ENCODE measurements at places on chromosomes 11 and 22.
A peak's percentile ranks its signal among the peaks of the same experiment; 100 is the strongest.

DNA sequence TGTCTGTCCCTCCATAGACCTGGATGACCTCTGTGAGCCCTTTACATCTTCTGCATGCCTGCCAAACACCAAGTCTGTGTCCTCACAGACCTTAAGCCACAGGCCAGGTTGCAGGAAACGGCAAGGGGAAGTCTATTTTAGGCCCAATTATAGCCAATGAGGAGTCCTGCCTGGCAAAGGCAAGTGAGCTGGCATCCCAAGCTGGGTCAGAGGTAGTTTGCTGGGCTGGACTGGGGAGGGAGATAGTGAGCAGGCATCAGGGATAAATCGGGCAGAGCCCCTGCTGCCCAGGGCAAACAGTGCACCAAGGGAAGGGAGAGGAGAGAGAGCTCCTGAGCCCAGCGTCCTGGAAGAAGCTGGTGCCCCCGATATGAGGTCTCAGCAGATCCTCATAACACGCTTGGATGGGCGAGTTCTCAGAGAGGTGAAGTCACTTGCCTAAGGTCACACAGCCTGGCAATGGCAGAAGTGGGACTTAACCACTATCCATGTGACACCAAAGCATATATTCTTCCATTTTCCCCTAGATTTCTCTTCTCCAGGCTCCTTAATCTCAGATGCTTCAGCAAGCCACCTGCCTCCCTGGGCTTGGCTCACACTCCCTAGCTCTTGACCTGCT lies 3.7 kb upstream of the RELT start:
- no peak for DNase-seq

DNA sequence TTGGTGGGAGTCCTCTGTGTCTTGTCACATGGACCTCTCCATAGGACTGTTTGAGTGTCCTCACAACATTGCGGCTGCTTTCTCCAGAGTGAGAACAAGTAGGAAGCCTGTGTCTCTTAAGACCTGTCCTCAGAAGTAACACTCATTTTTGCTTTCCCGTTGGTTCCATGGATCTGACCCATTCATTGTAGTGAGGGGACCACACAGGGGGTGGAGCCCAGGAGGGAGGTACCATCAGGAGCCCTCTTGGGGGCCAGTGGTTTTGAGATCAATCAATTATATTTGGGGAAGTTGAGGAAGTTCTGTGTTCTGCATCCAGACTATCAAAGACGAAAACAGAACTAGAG lies 5.4 kb upstream of the ELFN2 start:
- DNase-seq: no peak

GRCh38 chr11:50298182-50298988 lies 265.7 kb downstream of the OR4C45 start:
- DNase-seq: no peak

- DNase-seq: no peak
Observed at GRCh38 chr11:123318623-123319022, 111.4 kb upstream of the GRAMD1B start.

GRCh38 chr11:117337076-117337475 lies 9.4 kb downstream of the CEP164 start:
- peak; percentile 29 for DNase-seq

DNA sequence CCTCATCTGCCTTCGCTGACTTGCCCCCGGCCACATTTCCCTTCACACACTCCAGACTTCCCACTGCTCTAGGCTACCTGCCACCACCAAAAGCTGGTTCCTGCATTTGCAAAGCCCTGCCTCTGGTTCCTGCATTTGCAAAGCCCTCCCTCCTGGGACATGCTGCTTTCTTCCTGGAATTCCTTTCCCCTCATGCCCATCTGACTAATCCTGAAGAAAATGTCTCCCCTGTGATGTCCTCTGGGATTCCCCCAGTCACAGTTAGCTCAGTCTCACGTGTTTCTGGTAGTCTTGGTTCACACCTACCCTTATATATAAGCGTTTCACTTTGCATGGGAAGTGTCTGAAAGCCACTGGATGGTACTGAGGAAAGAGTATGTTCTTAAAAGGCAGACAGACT lies 206.9 kb downstream of the DBX1 start:
- DNase-seq: no peak

DNA sequence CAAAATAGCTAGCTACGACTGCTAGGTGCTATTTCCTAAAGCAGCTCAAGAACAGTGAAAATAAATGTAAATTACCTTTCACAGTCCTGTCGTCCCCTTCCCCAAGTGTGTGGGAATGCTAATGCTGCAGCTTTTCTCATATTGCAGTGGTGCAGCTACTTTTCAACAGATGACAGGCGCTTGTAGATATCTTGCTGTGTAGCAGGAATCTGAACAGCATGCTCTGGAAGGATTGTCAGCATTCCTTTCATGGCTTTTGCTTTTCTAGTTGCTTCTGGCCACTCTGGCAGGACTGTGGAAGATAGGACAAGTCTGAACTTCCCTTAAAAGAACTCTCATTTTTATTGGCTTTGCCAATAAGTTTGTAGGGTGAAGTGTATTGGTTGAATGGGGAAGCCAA lies 18.8 kb downstream of the FAR1 start:
- DNase-seq: no peak

DNA sequence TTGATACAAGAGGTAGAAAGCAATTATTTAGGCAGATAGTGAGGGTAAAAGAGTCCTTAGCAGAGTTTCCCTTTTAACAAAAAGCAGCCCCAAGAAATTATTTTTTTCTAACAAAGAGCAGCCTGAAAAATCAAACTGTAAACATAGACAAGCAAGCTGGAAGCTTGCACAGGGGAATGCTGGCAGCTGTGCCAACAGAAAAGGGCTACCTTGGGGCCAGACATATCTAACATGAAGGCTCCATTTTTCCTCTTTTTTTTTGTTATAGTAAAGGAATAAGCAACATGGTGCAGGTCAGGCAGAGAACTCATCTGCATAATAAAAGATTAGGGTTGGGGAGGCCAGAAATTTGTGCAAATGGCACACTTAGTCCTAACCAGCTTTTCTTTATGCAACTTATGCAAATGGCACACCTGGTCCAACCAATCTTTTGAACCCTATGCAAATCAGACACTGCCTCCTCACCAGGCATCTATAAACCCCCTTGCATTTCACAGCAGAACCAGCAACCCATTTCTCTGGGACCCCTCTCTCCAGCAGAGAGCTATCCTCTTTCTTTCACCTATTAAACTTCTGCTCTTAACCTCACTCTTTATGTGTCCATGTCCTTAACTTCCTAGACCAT lies 41.8 kb downstream of the PDGFD start:
- no peak for DNase-seq

DNA sequence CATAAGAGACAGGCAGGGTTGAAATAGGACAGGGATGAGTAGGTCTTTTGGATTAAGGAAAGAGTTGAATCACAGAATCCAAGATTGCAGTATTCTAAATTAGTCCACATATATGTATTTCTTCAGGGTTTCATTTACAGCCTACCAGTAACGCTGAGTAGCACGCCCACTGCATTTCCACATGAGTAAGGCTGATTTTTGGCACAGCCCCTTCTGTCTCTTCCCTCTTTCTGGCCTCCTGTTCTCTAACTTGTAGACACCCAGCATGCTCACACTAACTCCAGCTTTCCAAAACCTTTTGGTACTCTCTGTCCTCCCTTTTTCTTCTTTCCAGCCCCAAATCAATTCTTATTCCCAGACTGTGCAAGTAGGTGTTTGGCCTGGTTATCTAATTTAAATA lies 3.7 kb upstream of the SIK2 start:
- no peak for DNase-seq

- DNase-seq: peak; percentile 50
Observed at GRCh38 chr11:59429924-59430516, 3.8 kb upstream of the OR5A2 start.

GRCh38 chr22:44894782-44895181 lies 115.0 kb downstream of the PHF21B start:
- DNase-seq: no peak

- DNase-seq: peak; percentile 26
Observed at GRCh38 chr11:124961972-124962609, 8.1 kb downstream of the CCDC15 start.

DNA sequence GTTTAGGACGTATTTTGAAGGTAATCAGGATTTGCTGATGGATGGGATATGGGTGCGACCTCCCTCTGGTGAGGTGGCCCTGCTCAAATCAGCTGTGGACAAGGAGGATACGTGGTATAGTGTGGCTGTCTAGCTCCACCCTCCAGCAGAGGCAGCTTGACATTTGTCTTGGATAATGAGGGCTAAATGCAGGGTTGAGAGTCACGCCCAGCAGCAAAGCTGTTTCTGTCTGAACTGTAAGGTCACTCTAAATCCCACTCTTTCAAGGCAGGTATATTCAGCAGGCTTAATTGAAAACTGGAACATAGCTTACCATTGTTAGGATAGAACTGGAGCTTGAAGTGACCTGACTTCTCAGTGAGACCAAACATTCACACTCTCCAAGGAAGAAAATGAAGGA lies 98.7 kb downstream of the SWAP70 start:
- DNase-seq: no peak

DNA sequence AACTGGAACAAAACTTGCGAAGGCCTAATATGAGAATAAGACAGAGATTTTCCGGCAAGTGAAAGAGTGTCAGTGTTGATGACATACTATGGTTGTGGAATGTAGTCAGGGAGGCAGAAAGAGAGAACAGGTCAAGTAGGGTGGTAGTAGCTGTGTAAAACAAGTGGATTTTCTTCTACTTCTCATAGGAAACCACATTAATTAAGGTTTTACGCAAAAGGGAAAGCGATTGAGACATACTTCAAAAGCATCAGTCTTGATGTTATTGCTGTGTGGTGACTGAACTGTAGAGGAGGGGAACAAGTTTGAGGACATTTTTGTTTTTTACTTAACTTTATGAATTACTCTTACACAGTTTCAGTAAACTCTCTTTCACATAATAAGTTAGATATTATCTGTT lies 186.0 kb upstream of the CNTN5 start:
- no peak for DNase-seq

DNA sequence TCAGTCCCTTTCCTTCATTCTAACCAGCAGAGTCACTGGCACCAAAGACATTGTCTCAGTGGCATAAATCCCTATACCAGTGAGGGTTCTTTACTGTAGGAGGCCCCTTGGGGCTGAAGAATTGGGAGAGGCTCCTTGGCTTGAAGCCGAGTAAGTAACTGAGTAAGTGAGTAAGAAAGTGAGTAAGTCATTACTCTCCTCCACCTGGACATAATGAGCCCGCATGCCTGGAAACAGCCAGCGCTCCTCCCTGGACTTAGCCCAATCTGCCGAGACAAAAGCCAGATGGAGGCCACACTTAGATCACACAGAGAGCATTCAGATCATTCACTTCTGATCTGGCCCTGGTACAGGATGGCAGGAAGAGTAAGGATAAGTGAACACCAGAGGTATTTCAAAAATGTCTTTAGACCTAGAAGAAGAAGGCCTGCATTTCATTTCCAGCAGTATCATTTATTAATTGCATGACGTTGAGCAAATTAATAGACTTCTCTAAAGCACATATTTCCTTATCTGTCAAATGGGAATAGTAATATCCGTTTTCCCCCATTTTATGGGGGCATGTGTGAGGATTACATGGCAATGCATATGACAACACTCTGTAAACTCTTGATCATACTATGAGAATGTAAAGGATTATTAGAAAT lies 8.2 kb upstream of the MICAL3 start:
- DNase-seq: no peak

GRCh38 chr11:131099013-131099412 lies 182.7 kb upstream of the SNX19 start:
- no peak for DNase-seq

- no peak for DNase-seq
Observed at GRCh38 chr11:92286709-92287108, 62.1 kb downstream of the FAT3 start.

GRCh38 chr11:133821776-133822175 lies 23.5 kb downstream of the SPATA19 start:
- DNase-seq: peak; percentile 76

GRCh38 chr11:119716582-119717498 lies 12.2 kb downstream of the NECTIN1 start:
- peak; percentile 58 for DNase-seq

DNA sequence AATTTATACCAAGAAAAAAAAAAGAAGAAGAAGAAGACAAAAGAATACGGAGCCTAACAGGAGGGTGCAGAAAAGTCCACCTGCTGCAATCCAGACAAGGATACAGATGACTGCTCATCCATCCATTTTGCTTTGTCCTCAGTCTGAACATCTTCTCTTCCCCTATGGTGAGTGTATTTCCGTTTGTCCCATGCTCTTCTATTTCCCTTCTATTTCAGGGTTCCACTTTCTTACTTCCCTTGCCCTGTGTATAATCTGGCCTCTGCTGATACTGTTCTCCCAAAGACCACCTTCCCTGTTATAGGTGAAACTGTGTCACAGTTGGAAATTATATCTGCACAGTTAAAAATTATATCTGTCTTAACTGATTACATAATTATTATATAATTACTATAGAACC lies 48.7 kb upstream of the USP47 start:
- no peak for DNase-seq

DNA sequence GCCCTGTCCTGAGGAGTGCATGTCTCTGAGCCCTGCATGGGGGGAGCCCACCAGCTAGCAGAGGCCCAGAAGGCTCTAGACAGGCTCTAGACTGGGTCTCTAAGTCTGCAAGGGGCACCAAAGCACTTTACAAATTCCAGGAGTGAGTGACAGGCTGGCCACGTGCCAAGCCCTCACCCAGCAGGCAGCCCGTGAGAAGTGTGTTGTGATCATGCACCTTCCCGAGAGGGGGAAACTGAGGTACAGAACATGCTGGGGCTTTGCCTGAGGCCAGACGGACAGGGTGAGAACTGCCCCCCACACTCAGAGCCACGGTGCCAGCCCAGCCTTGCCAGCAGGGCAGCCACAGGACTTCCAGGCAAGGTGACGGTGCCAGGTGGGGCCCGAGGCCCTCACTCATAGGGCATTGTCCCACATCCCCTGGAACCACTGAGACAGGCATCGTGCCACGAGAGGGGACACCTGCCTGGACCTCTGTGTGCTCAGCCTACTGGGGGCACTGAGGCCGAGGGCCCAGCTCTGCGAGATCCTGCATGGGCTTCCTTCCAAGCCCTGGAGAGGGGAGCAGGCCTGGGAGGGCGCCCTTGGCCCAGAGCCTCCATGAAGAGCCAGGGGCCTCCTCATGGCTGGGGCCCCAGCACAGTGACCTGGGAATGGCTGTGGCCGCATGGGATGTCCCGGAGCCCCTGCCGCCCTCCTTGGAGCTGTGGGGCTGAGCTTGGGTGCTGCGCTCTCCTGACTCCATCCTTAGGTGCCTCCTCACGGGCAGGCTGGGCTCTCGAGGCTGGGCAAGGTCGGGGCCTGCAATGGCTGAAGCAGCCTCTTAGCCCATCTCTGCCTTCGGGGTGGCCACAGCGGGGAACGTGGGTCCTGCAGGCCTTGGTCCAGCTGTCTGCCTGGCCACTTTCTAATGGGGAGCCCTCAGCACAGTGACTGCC lies 121.5 kb downstream of the KCNQ1OT1 start:
- no peak for DNase-seq

All from retina (tissue), 1 donor.